ENCODE measurements at places on chromosomes 1 and 21. TPM values are rescaled to one million over a fixed set of nuclear protein-coding genes. Genes with fewer than 3 reads are reported as not detected.

Gene BLACAT1
- total RNA-seq: 1.2 TPM

Gene NTNG1
- total RNA-seq: 2.2 TPM

Gene UMODL1
- 0.48 TPM for total RNA-seq

GRCh38 chr1:50427818-50428779 is 4.9 kb upstream of the DMRTA2 start:
- no peak for DNase-seq

- no peak for DNase-seq
These were observed 43.5 kb upstream of the NEK7 start for GRCh38 chr1:198113342-198113750.

DNA sequence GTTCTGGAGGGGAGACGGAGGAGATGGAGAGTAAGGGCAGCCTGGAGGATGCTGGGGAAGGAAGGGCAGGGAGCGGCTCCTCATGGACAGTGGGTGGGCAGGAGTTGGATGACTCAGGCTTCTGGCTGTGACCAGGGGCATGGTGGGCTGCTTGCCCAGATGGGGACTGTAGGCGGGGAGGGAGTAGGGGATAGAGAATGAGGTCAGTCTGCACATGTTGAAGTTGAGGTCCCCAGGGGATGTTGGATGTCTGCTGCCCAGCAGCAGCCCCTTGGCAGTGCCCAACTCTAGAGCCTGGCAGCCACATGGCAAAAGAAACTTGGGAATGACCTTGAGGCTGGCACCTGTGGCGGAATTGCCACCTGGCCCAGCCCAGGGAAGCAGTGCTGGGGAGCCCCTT is 6.4 kb downstream of the SELENON start:
- no peak for DNase-seq

GRCh38 chr1:41342774-41343355 is 18.4 kb upstream of the FOXO6 start:
- no peak for DNase-seq

DNA sequence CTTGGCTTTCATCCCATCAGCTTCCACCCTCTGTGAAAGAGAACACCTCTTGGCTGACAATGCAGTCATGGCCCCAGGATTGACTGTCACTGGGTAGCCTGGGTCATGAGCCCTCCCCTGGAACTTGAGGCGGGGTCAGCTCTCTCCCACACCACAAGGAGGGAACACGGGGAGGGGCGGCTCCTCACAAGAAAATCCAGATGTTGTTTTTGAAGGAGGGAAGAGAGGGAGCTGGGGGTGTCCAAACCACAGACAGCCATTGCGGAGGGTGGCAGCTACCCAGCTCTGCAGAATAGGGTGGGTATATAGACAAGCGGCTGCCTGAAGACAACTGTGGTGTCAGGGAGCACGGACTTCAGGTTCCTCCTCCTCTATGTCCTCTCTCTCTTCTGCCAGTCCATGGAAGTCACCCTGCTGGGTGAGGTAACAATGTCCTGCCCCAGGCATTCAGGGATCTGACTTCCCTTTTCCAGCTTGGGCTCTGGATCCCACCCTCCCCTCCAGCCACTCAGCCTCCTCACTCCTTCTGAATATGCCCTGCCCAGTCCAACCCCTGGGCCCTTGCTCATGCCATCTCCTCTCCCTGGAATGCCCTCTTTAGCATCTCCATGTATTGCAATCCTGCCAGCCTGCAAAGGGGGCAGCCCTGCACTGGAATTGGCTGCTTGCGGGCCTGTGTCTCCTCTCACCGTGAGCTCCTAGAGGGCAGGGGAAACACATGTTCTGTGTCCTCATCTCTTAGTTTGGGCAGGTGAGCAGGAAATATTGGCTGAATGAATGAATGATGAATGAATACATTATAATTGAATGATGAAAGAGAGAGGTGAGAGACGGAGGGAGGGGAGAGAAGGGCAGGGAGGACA is 60.9 kb upstream of the RUNX3 start:
- DNase-seq: no peak

- DNase-seq: no peak
These were observed 20.9 kb downstream of the FGGY start for GRCh38 chr1:59317780-59318179.

DNA sequence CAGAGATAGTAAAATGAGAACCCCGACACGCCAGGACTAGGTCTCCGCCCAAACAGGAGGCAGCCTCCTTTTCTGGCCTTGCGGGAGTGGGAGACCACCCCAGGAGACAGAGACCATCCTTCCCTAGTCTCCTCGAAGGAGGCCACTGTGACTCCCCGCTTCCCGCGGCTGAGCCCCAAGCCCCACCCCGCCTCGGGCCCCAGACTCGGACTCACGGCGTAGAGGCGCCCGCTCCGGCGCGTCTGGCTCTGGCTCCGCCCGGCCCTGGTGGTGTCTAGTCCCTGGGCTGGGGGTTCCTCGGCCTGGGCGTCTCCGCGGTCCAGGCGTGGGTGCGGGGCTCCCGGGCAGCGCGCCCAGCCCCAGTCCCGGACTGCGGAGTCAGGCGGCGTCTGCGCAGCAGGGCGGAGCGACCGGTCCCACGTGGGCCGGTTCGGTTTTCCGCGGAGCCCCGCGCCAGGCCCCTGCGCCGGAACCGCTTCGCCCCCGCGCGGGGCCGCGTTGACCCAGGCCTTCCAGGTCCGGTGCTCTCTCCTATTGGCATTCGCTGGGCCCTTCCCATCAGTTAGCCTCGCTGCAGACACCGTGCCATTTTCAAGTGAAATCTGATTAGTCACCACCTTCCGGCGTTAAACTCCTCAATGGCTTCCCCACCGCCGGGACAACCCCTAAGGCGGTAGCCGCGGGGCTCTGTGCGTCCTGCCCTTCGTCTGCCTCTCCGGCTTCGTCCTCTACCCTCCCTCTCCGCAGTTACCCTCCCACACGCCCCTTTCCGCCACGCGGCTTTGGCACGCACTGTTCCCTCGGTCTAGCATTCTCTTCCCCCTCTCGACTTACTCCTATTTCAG is at the start of gene C1orf216:
Gene C1orf216 (minus strand): TSS at position 393 of the 845 bp plus-strand sequence. CDS start 2,563 bp downstream, outside the sequence.
- peak; percentile 83 for DNase-seq

- no peak for DNase-seq
These were observed 84.5 kb upstream of the BCL10 start for GRCh38 chr1:85360730-85361493.

- no peak for DNase-seq
These were observed 598.6 kb downstream of the NPHP4 start for GRCh38 chr1:5393603-5394002.

- no peak for DNase-seq
These were observed 17.7 kb downstream of the ETNK2 start for GRCh38 chr1:204134103-204134502.
